AG04449 (cell line): ENCODE measurements at places on chromosomes 6 and 20.
A peak's percentile ranks its signal among the peaks of the same experiment; 100 is the strongest.

GRCh38 chr6:167441715-167442206 is 116.9 kb downstream of the TTLL2 start:
- no peak for DNase-seq

GRCh38 chr6:26554697-26555504 is 16.7 kb downstream of the HMGN4 start:
- DNase-seq: no peak

GRCh38 chr6:135227758-135228157 is 46.6 kb downstream of the MYB start:
- DNase-seq: no peak

DNA sequence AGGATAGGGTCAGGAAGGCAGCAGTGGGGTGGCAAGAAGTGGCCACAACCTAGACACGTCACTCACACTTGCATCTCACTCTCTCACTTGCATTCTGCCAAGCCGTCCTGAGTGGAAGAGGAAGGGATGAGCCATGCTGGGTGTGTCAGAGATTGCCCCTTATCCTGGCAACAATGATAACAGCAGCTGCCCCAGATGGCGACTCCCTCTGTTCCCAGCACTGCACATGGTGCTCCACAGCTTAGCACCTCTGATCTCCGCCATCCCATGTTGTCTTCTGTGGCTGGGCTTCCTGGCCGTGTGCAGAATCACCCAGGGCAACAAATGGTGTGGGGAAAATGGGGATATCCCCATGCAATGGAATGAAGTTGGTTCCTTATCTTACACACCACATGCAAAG is 11.1 kb downstream of the KCNB1 start:
- DNase-seq: no peak

GRCh38 chr6:135250751-135251497 is 69.8 kb downstream of the MYB start:
- no peak for DNase-seq

DNA sequence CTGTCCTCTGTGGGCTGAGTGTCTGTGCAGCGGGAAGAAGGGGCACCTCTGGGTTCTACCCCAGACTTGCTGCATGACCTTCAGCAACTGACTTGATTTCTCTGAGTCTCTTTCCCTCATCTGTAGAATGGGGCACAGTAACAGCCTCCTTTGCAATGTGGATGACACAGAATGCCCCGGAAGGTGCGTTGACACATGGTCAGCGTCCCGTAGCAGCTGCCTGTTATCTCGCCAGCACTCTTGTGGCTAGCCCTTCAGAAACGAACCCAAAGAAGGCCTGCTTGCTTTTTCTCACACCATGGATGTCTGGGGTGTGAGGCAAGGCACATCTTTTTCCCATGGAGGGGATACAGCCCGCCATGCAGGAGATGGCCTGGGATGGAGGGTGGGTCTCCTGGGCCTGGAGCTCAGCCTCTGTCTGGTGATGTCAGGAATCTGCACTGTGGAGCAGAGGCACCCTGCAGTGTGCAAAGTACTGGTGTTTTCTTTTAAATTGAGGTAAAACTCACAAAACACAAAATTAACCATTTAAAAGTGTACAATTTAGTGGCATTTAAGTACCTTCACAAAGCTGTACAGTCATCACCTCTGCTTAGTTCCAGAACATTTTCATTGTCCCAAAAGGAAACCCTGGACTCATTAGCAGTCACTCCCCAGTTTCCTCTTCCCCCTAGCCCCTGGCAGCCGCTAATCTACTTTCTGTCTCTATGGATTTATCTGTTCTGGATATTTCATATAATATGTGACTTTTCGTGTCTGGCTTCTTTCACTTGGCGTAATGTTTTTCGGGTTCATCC is 59.8 kb upstream of the FAM83D start:
- no peak for DNase-seq

DNA sequence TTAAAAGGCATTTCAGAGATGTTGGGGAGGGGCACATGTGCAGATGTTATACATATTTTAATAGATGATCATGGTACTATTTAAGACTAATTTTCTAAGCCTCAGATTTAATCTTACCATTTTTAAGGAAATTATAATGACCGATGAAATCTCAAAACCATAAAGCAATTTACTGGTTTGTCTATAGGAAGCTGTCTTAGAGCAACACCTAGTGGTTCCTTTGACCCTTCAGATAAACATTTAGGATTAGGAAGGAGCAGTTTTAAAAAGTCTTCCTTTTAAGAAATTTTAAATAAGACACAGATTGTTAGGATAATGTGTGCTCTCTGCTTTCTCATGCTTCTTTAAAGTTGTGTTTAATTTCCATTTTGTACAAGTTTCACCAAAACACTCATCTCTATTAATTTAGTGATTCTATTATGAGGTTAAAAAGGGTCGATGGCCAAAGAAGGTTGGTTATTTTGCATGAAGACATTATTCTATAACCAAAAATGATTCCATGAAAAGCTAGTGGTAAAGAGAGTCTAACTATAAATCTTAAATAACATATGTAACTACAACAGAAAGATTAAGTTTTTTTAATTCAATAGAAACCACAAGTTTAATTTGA is 376.4 kb downstream of the HACE1 start:
- DNase-seq: no peak

DNA sequence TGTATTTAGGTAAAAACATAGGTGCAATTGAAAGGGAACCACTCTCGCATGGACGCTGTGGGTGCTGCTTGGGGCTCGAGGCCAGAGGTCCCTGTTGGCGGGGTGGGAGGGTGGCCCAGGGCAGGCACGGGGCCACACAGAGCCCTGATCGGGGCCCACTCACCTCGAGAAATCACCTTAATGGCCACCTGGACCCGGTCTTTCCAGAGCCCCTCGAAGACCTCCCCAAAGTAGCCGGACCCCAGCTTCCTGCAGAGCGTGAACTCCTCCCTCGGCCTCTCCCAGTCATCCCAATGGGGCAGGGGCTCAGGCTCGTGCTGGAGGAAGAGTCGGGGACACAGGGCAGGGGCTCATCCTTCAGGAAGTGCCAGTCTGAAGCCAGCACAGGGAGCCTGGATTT is 3.8 kb downstream of the PTK6 start:
- DNase-seq: no peak

- DNase-seq: no peak
Observed at GRCh38 chr6:57006101-57006500, 40.4 kb upstream of the KIAA1586 start.

GRCh38 chr6:27839626-27840475 is 72.3 kb downstream of the OR2B2 start:
- DNase-seq: no peak

DNA sequence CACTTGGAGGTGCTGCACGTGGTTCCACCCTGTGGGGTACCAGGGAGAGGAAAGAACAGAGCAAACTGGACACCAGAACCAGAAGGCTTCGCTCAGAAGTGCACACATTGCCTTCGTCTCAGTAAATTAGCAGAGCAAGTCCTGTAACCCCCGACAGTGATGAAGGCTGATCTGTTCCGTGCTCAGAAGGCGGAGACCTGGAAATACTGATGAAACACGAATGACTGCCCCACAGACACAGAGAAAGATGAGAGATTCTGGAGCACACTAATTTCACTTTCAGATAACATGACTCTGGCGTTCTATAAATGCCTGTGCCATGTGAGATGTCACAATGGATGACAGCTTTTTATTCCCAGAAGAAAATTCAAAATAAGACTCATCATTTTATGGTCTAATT is 44.2 kb upstream of the CCR6 start:
- DNase-seq: no peak

DNA sequence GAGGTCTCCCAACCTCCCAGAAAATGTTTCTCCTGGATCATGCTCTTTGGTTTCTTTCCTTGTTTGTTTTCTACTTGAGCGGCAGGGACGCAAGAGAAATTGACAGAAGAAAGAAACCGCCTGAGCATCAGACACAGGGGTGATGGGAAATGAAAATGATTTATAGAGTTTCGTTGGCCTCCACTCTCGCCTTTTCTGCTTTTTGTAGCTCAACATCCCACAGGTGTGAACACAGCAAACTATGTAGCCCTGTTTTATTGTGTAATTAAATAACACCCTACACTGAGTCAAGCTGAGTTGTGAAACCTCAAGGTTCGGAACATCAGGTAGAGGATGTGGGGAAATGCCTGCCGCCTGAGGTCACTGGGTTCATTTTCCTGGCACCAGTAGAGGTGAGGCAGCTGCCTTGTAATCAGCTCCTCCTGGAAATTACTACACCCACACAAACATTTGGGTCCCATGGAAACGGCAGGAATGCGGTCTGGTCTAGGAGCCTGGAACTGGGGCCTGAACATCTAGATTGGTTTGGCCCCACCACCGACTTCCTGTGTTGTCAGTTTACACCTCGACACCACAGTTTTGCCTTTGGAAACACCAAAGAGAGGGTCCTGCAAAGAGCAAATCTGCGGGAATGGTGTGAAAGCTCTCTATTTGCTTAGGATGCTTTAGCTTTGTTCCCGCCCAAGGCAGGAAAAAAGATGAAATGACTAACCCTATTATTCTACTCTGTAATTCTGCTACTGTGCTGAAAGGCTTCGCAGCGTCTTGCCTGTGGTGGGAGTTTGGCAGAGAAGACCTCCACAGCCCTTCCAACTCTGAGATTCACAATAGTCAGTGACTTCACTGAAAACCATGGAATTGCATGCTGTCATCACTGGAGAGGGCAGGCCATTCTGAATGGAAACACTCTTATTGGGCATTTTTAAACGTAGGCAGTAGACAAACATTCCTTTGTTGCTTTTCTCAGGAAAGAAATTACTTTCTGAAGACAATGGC is 53.0 kb downstream of the ADAT2 start:
- DNase-seq: no peak

- no peak for DNase-seq
Observed at GRCh38 chr6:123925350-123925749, 121.7 kb downstream of the NKAIN2 start.

DNA sequence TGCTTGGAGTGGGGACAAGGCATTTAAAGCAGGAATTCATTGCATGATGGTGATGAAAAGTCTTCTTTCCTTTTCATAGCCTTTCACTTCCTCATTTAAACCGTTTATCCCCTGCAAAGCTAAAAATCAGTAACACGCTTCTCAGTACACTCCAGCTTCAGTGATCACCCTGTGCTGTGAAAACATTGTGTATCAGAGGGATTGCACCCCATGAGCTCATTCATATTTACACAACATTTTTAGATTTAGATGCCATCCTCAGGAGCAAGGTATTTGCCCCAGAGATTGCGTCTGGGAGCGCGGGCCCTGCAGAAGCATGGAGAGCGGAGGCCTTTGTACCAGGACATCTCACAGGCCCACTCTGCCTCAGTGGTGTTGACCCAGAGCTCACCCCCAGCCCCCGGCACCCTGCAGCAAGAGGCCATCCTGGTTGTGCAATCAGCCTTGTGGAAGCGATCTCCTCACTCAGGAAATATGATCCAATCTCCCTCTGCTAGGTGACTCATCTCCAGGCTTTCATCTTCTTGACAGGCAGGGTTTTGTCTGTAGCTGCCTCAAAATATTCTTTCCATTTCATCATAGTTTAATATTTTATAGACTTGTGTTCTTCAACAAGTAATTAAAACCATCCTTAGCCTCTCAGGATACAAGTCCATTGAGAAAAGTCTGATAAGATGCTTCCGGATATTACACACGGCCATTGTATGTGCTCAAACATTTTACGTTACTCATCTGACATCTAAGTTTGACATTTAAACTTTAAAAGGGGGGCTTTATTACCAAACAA is 38.9 kb upstream of the THBS2 start:
- DNase-seq: peak; percentile 83

DNA sequence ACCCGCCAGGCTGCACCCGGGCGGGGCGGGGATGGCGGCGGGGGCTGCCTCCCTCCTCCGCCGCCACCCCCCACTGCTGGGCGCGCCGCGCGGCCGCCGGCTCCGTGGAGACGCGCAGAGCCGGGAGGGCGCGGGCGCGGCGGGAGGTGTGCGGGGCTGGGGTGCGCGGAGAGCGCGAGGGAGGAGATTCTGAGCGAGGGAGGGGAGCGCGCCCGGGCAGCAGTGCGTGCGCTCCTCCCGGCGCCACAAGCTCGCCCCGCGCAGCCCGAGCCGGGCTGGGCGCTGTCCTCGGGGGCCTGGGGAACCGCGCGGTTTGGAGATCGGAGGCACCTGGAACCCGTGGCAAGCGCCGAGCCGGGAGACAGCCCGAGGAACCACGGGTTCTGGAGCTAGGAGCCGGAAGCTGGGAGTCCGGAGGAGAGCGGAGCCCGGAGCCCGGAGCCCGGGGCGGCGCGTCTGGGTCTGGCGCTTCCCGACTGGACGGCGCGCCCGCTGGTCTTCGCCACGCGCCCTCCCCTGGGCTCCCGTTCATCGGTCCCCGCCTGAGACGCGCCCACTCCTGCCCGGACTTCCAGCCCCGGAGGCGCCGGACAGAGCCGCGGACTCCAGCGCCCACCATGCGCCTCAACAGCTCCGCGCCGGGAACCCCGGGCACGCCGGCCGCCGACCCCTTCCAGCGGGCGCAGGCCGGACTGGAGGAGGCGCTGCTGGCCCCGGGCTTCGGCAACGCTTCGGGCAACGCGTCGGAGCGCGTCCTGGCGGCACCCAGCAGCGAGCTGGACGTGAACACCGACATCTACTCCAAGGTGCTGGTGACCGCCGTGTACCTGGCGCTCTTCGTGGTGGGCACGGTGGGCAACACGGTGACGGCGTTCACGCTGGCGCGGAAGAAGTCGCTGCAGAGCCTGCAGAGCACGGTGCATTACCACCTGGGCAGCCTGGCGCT is at the start of gene NTSR1:
NTSR1 (plus strand) TSS at position 246 of the 946 bp plus-strand sequence; CDS start at position 618, 372 bp downstream.
- no peak for DNase-seq

DNA sequence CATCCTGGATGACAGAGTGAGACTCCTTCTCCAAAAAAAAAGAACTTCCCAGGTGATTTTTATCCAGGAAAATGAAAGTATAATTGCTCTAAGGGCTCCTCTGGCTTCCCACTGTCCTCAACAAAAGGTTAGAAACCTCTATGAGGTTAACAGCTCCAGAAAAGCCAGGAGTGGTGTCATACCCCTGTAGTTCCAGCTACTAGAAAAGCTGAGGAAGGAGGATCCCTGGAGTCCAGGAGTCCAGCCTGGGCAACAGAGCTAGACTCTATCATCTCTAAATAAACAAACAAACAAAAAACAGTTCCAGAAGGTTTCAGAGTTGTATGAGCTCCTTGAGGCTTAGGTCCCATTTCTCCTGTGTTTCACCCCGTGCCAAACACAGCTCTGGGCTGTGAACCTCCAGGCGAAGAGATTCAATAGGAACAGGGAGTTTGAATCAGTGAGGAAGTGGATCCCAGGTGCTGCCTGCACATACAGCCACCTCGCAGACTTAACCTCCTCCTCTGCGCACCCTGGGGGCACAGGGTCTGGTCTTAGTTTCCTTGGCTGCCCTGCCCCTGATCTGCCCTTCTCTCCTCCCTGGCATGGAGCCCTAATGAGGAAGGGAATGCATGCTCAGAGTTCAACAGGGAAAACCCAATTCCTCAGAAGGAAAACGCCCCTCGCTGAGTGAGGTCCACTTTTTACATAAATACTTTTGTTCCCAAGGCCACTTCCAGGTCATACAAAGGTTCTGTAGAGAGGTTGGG is 31.0 kb downstream of the ZC3H12D start:
- no peak for DNase-seq

DNA sequence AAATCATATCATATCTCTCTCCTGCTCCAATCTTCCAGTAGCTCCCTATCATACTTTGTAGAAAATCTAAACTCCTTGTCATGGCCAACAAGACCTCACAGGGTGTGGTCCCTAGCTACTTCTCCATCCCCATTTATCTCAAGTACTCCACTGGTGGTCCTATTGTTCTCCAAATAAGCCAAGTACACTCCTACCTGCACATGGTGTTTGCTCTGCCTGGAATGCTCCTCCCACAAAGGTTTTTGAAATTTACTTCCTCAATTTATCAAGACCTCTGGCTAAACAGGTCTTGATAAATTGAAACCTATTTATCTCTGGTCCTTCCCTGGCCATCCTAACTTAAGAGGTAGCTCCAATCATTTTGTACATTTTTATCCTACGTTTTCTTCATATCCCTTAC is 12.1 kb downstream of the TMX4 start:
- no peak for DNase-seq

GRCh38 chr6:4344317-4344899 is 209.0 kb upstream of the ECI2 start:
- DNase-seq: no peak
